ENCODE measurements at places on chromosomes 3 and 15.
A peak's percentile ranks its signal among the peaks of the same experiment; 100 is the strongest.

DNA sequence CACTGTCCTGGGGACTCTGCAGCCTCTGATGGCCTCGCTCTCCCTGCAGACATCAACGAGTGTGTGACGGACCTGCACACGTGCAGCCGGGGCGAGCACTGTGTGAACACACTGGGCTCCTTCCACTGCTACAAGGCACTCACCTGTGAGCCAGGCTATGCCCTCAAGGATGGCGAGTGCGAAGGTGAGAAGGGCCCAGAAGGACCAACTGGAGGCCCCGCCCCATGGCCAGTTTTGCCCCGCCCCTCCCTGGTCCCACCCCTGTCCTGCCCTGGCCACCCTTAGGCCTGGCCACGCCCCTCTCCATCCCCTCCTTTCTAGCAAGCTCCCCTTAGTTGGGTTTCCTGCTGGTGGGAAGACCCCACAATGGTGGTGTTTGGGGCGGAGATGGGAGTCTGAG lies 77.5 kb downstream of the FBLN2 start:
- H3K27me3 ChIP-seq, result peaks cover 85% of the 10 kb centered on the region
- no peak for DNase-seq
- no peaks in the 10 kb centered on the region for H3K4me1 ChIP-seq
- no peak overlapping the region for H3K4me3 ChIP-seq

GRCh38 chr3:172216911-172217310 lies 177.5 kb downstream of the FNDC3B start:
- DNase-seq, result no peak
- no peak overlapping the region for H3K27ac ChIP-seq
- peaks cover 39% of the 10 kb centered on the region for H3K4me1 ChIP-seq
- H3K4me3 ChIP-seq, result no peak overlapping the region
- no peaks in the 10 kb centered on the region for H3K36me3 ChIP-seq

GRCh38 chr15:95669146-95669922 lies 661.2 kb upstream of the NR2F2 start:
- peak; percentile 83 for DNase-seq
- peak overlapping the region; percentile 78 for H3K27ac ChIP-seq
- H3K36me3 ChIP-seq, result no peaks in the 10 kb centered on the region
- no peaks in the 10 kb centered on the region for H3K27me3 ChIP-seq
- H3K4me3 ChIP-seq, result peak overlapping the region; percentile 65
- peaks cover 17% of the 10 kb centered on the region for H3K4me1 ChIP-seq

DNA sequence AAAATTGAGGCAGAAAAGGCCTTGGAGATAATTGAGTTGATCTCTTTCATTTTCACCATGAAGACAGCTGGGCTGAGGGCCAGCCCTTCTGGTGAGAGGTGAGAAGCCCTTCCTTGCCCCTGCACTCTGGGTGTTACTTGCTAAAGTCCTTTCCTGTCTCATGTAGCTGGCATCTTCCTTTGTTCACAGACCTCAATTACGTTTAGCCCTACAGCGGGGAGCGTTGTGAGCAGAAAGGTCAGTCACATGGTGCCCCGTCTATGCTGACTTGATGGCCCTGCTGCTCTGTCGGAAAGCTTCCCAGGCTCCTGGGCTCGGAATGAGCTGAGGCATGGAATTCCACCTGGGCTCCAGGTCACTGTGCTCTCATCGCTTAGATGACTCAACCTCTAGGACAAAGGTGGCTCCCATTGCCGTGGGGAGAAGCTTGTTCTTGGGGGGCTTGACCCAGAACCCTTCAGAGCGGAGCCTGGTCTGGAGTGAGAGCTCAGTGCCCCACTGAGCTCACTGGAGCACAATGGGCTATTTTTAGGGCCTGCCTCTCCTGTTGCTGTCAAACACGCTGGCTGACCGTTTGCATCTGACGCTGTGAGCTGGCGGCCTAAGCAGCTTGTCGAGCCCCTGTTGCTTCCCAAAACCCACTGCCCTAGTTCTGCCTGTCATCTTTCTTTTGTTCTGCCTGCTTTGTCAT lies 47.0 kb downstream of the RPLP1 start:
- H3K27me3 ChIP-seq, result no peaks in the 10 kb centered on the region
- H3K36me3 ChIP-seq, result no peaks in the 10 kb centered on the region
- H3K27ac ChIP-seq, result no peak overlapping the region
- no peak overlapping the region for H3K4me3 ChIP-seq
- DNase-seq, result no peak

DNA sequence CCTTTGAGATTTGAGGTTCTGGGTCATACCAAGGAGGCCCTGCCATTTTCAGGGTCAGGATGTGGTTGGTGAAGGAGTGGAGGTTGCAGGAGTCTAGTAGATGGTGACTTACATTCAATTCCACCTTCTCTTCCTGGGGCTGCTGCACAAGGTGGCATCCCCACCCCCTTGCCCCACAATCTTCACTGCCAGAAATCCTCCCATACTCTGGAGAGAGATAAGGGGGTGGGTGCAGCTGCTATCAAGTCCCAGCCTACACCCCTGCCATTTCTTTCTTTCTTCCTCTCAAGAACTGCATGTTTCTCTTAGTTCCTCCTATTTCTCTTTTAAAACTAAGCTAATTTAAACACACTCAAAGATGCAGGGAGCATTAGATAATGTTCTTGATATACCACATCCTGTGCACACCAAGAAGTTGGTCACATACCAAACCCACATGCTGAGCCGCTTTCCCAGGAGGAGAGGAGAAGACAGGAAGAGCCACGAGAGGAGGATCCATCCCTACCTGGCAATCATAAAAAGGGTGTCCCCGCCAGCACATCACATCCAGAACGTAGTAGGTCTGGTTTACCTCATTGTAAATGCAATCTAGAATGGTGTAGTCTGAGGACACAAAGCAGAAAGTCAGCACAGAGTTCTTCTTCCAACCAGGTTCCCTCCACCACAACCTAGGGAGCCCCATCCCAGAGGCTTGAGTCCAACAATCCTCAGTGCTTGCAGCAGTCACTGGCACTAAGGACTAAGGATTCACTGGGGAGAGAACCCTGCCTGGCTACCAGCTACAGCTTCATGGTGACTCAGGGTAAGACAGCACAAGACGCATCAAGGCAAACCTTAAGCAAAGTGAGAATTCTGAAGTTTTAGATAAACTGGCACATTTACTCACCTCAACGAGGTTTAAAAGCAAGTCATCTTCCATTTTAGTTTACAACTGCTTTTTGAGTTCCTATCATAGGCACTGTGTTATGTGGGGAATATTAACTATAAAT lies 18.5 kb downstream of the SNUPN start:
- H3K36me3 ChIP-seq, result no peaks in the 10 kb centered on the region

GRCh38 chr3:61796088-61796680 lies 234.8 kb downstream of the PTPRG start:
- no peaks in the 10 kb centered on the region for H3K27me3 ChIP-seq
- no peaks in the 10 kb centered on the region for H3K4me1 ChIP-seq
- no peaks in the 10 kb centered on the region for H3K36me3 ChIP-seq
- H3K4me3 ChIP-seq, result no peak overlapping the region
- no peak for DNase-seq

DNA sequence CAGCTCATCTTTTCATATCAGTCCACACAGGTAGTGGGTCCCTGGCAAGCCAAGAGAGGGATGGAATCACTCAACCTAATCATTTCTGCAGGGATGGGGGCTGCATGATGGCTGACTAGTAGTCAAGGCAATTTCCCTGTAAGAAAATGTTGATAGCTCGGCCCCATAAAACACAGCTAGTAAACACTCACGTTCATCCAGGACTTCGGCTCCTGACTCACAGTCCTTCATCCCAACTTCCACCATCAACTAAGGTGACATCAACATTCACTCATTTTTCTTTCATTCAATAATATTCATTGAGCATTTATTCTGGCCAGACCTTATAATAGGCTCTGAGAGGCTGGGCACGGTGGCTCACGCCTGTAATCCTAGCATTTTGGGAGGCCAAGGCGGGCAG lies 4.4 kb upstream of the ACAP2 start:
- peaks cover 28% of the 10 kb centered on the region for H3K4me1 ChIP-seq
- H3K27me3 ChIP-seq, result no peaks in the 10 kb centered on the region
- DNase-seq, result no peak
- H3K36me3 ChIP-seq, result no peaks in the 10 kb centered on the region
- H3K27ac ChIP-seq, result no peak overlapping the region

- no peaks in the 10 kb centered on the region for H3K36me3 ChIP-seq
- no peaks in the 10 kb centered on the region for H3K27me3 ChIP-seq
- peak overlapping the region; percentile 63 for H3K4me3 ChIP-seq
- peaks cover 20% of the 10 kb centered on the region for H3K4me1 ChIP-seq
Observed at GRCh38 chr15:75178171-75178937, 23.3 kb upstream of the C15orf39 start.

- H3K27ac ChIP-seq, result no peak overlapping the region
- no peaks in the 10 kb centered on the region for H3K36me3 ChIP-seq
- no peak overlapping the region for H3K4me3 ChIP-seq
- H3K27me3 ChIP-seq, result no peaks in the 10 kb centered on the region
Observed at GRCh38 chr15:97875513-97876280, 84.8 kb upstream of the ARRDC4 start.

GRCh38 chr3:184944241-184944640 lies 132.3 kb downstream of the VPS8 start:
- peak overlapping the region; percentile 8 for H3K4me3 ChIP-seq
- no peaks in the 10 kb centered on the region for H3K36me3 ChIP-seq
- H3K27ac ChIP-seq, result peak overlapping the region; percentile 78
- no peak for DNase-seq
- peaks cover 77% of the 10 kb centered on the region for H3K4me1 ChIP-seq

GRCh38 chr3:138089091-138089490 lies 26.3 kb downstream of the DZIP1L start:
- no peak overlapping the region for H3K4me3 ChIP-seq
- no peaks in the 10 kb centered on the region for H3K4me1 ChIP-seq
- H3K27ac ChIP-seq, result no peak overlapping the region

DNA sequence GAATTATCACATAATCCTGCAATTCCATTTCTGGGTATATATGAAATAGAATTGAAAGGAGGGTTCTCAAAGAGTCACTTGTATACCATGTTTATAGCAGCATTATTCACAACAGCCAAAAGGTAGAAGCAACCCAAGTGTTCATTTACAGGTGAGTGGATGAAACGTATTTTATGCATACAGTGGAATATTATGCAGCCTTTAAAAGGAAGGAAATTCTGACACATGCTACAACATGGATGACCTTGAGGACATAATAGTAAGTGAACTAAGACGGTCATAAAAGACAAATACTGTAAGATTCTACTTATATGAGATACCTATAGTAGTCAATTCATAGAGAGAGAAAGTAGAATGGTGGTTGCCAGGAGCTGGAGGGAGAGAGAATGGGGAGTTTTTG lies 110.8 kb upstream of the LIPC start:
- no peaks in the 10 kb centered on the region for H3K36me3 ChIP-seq
- no peaks in the 10 kb centered on the region for H3K27me3 ChIP-seq
- no peak overlapping the region for H3K27ac ChIP-seq
- H3K4me1 ChIP-seq, result 0 out of 2 replicates have a peak, but pooled peaks cover 4% of the 10 kb centered on the region
- H3K4me3 ChIP-seq, result no peak overlapping the region
- no peak for DNase-seq

GRCh38 chr15:51735228-51736010 lies 2.0 kb downstream of the LYSMD2 start:
- H3K27ac ChIP-seq, result no peak overlapping the region
- H3K4me1 ChIP-seq, result peaks cover 26% of the 10 kb centered on the region
- no peak for DNase-seq

DNA sequence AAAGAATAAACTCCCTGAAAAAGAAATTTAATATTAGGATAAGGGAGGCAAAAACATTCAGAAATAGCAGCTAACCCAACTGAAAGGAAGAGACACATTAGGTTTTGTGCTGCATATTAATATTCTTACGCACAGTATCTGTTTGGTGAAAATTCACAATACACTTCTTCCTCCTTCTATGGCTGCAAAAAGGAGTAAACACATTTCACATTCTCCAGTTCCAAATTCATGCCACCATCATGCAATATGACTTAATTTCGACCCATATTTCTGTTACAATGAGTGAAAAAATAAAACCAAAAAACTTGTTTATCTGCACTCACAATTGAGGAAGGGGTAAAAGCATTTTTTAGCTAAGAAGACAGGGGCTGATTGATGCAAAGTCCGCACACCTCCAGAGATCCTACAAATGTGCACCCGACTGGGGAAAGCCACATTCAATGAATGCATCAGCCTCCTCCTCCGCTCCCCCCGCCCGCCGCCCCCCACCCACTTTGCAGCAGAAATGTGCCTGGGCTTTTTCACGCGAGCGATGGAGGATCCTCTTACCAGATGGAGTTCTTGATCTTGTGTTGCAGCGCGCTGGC lies 1.0 kb downstream of the RFX7 start:
- no peaks in the 10 kb centered on the region for H3K36me3 ChIP-seq
- H3K4me1 ChIP-seq, result peaks cover 18% of the 10 kb centered on the region
- H3K27me3 ChIP-seq, result no peaks in the 10 kb centered on the region
- DNase-seq, result no peak
- peak overlapping the region; percentile 71 for H3K4me3 ChIP-seq

DNA sequence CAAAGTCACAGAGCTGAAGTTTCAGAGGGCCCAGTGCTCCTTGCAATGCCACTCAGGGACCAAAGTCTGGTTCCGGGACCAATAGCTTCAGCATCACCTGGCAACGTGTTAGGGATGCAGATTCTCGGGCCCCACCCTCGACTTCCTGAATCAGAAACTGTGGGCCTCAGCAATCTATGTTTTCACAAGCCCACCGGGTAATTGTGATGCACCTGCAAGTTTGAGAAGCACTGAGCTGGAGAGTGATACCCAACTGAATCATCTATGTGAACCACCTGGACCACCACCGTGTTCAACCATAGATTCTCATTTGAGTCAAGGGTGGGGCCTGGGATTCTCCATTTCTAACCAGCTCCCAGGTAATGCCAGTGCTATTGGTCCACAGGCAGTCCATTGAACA lies 55.7 kb downstream of the CORO2B start:
- H3K4me3 ChIP-seq, result no peak overlapping the region
- DNase-seq, result no peak
- H3K4me1 ChIP-seq, result no peaks in the 10 kb centered on the region
- no peak overlapping the region for H3K27ac ChIP-seq
- no peaks in the 10 kb centered on the region for H3K27me3 ChIP-seq

DNA sequence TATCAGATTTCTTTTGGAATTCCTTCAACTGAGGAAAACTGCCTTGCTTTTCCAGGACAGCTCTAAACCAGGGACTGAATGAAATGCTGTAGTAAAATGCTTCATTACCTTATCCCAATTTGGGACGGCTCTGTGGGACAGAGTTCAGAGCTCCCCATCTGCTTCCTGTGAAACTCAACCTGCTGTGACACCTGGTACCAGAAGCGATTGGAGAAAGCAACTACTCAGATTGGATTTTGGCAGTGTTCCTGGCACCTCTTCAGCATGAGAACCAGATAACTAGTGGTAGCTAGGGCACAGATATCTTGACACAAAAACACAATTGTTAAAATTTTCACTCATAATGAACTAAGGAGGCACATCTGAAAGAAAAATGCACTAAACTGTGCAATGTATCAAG lies 539.1 kb downstream of the SI start:
- no peaks in the 10 kb centered on the region for H3K27me3 ChIP-seq
- no peaks in the 10 kb centered on the region for H3K36me3 ChIP-seq
- H3K27ac ChIP-seq, result no peak overlapping the region
- no peak for DNase-seq

- H3K36me3 ChIP-seq, result no peaks in the 10 kb centered on the region
- no peak overlapping the region for H3K27ac ChIP-seq
- H3K4me3 ChIP-seq, result no peak overlapping the region
Observed at GRCh38 chr15:35705884-35706585, 160.1 kb upstream of the DPH6 start.
